Smooth muscle cell of the pulmonary artery (primary cell): ENCODE measurements at places on chromosomes 7 and 10. TPM values are rescaled to one million over a fixed set of nuclear protein-coding genes. Genes with fewer than 3 reads are reported as not detected.

The MAGI2 gene
- 9.8 and 14.9 TPM in 2 replicates for total RNA-seq

The AMPH gene
- total RNA-seq = 0.13 and 0.78 TPM in 2 replicates

The ZSCAN21 gene
- 7.6 and 10.4 TPM in 2 replicates for total RNA-seq

The RP9 gene
- total RNA-seq = 4.4 and 9.1 TPM in 2 replicates

The SLF2 gene
- total RNA-seq = 24.4 and 27.2 TPM in 2 replicates
